ENCODE measurements at places on chromosomes 6 and 20. TPM values are rescaled to one million over a fixed set of nuclear protein-coding genes. Genes with fewer than 3 reads are reported as not detected.

- no peak for DNase-seq
These were observed 53.7 kb downstream of the BMP7 start for GRCh38 chr20:57212534-57213276.

DNA sequence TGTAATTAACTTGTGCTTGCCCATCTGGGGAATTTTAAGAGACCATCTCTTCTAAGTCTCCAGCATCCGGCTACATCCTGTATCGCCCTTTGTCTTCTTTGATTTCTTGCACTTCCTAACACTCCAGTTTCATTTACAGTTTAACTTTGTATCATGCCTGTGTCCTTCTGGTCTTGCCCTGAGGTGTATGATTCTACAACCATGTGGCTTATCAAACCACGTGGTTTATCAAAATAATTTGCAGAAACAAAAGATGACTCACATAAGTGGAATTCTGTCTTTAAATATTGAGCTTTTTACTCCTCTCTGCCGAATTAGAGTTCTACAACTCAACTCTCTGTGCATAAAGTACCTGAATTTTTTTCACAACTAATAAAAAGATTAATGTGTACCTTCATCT lies 580.7 kb downstream of the KIF16B start:
- DNase-seq, result no peak

GRCh38 chr6:142647449-142648035 lies 297.4 kb downstream of the HIVEP2 start:
- no peak for DNase-seq

DNA sequence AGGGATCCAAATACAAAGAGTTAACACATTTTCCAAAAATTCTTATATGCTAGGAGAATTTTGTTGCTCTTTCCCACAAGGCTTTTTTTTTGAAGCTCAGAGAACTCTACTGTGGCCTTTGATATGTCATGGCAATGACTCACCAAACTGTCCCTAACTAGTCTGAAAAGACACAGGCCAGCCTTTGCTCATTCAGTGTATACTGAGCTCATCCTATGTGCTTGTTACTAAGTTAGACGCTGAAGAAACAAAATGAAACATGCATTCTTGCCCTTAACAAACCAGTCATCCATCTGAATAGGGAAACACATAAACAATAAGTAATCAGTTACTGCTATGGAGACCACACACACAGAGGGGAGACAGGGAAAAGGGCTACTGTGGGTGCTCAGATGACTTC lies 291.8 kb downstream of the FOXC1 start:
- DNase-seq, result no peak

DNA sequence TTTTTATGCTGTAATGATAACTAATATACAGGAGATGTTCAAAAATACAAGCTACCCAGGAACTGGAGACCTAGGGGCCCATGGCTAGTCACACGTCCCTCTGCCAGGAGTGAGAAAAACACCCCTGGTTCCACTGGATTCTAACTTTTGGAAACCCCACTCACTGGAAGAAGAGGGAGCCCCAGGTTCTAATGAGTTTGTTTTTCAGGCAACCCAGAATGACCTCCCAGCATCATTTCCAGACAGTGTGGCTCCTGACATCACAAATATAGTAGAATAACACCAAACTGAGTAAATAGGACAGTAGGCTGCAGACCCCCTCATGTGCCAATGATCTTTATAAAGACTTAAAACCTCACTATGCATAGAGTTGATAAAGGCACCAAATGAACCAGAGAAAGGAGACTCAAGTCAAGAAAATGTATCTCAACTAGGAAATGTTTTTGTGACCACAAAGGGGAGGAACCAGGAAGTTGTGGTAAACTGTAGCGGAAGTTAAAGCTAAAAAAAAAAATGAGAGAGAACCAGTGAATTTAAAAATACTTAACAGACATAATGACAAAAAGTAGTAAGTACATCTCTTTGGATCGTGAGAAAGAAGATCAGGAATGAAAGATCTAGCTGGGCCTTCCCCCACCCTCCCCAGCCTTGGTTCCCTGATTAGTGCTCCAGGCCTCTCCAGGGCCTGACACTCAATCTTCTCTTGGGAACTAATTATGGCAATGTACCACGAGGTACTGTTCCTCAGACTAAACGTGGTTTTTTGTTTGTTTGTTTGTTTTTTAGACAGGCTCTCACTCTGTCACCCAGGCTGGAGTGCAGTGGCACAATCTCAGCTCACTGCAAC lies 19.8 kb downstream of the HLA-E start:
- no peak for DNase-seq

GRCh38 chr6:128511506-128511905 lies 8.9 kb downstream of the PTPRK start:
- DNase-seq, result no peak

DNA sequence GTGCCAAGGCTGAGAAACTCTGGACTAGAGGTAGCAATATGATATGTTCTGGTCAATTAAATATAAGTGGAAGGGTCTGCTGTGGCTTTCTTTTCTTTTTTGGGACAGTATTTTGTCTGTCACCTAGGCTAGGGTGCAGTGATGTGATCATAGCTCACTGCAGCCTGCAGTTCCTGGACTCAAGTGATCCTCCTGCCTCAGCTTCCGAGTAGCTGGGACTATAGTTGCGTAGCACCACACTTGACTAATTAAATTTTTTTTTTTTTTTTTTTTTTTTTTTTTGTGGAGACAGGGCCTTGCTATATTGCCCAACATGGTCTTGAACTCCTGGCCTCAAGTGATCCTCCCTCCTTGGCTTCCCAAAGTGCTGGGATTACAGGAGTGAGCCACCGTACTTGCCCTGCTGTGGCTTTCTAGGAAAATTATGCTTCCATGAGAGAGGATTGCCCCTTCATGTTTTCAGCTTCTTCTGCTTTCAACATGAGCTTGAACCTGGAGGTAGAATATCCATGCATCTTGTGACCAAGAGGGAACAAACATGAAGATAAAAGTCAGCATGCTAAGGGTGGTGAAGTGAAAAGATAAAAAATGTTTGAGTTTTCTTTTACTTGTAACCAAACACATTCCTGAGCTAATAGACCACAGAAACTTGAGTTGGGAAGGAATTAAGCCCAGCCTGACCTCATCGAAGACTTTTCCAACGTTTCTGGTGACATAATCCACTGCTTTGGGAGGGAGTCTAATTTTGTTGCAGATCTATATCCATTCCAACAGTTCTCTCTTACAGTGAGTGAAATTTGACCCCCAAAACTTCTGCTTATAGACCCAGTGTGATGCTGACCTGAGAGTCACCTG lies 75.1 kb downstream of the CARMIL1 start:
- DNase-seq, result no peak

GRCh38 chr20:54678253-54678652 lies 202.9 kb downstream of the DOK5 start:
- no peak for DNase-seq

DNA sequence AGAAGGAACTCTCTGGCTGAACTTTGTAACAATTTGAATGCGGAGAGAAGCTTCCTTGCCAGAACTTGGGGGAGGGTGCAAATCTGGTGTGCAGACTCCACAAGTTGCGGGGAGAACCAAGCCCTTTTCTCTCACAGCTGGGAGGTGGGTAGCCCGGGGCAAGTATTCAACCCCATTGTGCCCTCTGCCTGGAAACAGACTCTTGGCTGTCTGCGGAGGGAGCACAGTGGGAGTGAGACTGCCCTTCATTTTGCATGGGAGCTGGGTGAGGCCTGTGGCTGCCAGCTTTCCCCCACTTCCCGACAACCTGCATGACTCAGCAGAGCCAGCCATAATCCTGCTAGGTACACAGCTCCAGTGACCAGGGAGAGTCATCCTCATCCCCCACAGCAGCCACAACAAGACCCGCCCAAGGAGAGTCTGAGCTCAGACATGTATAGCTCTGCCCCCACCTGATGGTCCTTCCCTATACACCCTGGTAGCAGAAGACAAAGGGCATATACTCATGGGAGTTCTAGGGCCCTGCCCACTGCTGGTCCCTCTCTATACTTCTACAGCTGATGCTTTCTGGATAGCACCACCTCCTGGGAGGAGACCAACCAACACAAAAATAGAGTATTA lies 29.4 kb upstream of the TPD52L1 start:
- DNase-seq, result no peak

GRCh38 chr20:46975976-46976375 lies 81.3 kb downstream of the EYA2 start:
- DNase-seq, result no peak

- no peak for DNase-seq
These were observed 73.0 kb downstream of the TIAM2 start for GRCh38 chr6:155067956-155068615.

DNA sequence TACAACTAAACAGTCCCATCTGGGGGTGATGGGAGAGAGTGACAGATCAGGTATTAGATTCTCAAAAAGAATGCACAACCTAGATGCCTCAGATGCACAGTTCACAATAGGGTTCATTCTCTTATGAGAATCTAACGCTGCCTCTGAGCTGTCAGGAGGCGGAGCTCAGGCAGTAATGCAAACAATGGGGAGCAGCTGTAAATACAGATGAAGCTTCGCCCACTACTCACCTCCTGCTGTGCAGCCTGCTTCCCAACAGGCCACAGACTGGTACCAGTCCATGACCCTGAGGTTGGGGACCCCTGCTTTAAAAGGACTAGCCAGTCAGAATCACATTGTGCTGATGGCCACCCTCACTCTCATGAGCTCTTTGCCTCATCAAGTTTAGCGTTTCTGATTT lies 247.0 kb upstream of the KCNQ5 start:
- DNase-seq, result no peak

DNA sequence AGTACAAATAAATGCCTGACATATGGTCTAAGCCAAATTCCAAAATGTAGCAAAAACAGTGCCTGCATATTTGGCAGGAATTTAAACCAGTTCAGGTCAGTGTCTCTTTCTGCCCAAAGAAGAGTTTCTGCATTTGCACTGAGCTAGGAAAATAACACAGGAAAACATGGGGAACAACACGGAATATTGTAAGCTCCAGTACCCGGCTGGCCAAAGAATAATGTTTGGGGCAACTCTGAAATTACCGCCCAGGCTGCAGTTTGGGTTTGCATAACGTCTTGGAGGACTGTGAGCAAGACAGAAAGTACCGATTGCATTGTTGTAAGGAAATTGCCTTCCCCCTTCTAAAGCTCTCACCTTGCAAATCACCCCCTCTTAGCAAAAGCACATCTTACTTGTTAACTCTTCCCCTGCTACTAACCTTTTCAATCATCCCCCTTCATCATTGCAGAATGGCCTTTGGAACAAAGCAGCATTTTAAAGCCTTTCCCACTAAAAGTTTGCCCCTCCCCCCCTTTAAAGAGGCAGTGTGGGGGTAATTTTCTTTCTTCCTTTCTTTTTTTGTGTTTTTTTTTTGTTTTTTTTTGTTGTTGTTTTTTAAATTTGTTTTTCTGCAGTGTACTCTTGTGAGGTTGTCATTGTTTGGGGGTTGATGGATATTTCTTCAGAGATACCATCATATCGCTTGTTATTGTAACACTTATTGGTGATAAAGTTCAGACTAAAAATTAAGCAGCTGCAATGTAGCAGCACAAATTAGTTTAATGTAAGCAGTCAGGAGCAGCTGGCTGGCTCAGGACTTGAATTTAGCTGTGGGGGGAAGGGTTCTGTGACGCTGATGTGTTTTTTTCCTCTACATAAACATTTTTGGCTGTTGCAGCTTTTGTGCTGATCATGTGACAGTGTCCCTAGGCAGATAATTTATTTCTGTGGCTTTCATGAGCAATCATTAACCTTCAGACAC lies 100.0 kb upstream of the CITED2 start:
- DNase-seq, result peak; percentile 16

- DNase-seq, result no peak
These were observed 120.2 kb upstream of the RNF24 start for GRCh38 chr20:4135385-4136077.

GRCh38 chr20:8121666-8122065 lies 10.4 kb upstream of the PLCB1 start:
- no peak for DNase-seq

GRCh38 chr6:138030872-138031271 lies 76.3 kb downstream of the PERP start:
- DNase-seq, result no peak

GRCh38 chr6:91720324-91720723 lies 1133.5 kb upstream of the MAP3K7 start:
- no peak for DNase-seq

DNA sequence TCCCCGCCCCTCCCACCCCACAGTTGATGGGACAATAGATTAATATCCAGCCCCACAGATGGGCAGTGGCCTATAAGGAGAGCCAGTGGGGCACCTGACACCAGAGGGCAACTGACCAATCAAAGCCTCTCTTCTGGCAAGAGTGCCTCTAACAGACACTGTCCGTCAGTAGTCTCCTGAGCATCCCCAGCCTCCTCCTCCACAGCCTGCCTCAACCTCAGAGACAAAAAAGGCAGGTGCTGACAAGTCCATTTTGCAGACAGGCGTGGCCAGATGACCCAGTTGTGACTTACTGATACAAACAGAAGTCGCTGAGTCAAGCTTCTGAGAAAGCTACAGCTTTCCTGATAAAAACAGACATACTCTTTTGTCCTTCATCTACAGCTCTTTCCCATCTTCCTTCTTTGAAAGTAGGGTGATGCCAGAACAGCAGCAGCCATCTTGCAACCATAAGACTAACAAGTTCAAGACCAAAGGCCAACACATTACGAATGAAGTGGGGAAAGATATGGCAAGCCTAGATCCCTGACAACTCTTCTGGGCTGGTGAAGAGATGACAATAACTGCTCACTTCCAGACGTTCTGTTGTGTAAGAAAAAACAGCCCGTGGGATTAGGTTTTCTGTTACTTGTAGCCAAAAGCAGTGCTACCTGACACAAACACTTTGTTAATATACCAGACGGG lies 12.3 kb downstream of the PPIL1 start:
- DNase-seq, result no peak

DNA sequence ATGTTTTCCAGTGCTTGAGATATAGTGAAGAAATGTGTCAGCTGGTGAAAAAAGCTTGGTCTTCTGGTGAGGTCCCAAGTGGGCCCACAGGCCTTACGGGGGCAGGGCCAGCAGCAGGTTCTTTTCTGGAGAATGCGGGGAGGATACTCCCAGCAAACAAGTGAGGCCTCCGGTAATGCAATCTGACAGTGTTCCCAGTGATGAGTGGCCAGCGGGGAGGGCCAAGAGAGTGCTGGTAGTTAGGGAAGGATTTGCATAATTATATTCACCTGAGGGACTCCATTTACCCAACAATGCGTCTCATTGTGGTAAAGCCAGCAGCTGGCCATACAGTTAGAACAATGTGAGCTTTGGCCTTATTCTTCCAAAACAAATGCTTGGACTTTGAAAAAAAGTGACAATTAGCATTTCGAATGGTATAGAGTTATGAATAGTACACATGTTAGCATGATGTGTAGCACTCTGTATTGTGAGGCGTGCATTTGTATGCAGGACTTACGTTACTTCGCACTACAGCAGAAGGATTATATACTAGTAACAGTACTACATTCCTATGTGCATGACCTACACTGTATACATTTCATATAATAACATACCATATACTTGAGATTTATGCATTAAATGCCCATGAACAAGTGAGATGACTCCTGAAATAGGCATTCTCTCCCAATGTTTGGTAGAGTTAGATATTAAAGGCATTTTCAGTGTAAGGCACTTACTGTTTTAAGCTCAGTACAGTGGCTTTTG lies 69.8 kb downstream of the MYB start:
- DNase-seq, result no peak

The ESR1 gene
- total RNA-seq, result 1.1 TPM

The TFB1M gene
- total RNA-seq, result 34.4 TPM

The POPDC3 gene
- 175 TPM for total RNA-seq

The C2 gene
- total RNA-seq, result 2.7 TPM

The SIRPA gene
- 14.6 TPM for total RNA-seq

The MROH8 gene
- total RNA-seq, result 2.7 TPM

The VGLL2 gene
- 4.9 TPM for total RNA-seq

The PSORS1C2 gene
- total RNA-seq, result not detected

Data from gastrocnemius medialis (tissue), 4 donors.